Heart left ventricle (tissue), 16 donors: ENCODE measurements at places on chromosomes 1 and 21.

- H3K27me3 ChIP-seq, result no peaks in the 10 kb centered on the region
- no peak overlapping the region for H3K27ac ChIP-seq
- no peaks in the 10 kb centered on the region for H3K36me3 ChIP-seq
- H3K4me3 ChIP-seq, result no peak overlapping the region
- H3K4me1 ChIP-seq, result no peaks in the 10 kb centered on the region
These were observed 2.8 kb downstream of the STPG1 start for GRCh38 chr1:24410750-24411149.

DNA sequence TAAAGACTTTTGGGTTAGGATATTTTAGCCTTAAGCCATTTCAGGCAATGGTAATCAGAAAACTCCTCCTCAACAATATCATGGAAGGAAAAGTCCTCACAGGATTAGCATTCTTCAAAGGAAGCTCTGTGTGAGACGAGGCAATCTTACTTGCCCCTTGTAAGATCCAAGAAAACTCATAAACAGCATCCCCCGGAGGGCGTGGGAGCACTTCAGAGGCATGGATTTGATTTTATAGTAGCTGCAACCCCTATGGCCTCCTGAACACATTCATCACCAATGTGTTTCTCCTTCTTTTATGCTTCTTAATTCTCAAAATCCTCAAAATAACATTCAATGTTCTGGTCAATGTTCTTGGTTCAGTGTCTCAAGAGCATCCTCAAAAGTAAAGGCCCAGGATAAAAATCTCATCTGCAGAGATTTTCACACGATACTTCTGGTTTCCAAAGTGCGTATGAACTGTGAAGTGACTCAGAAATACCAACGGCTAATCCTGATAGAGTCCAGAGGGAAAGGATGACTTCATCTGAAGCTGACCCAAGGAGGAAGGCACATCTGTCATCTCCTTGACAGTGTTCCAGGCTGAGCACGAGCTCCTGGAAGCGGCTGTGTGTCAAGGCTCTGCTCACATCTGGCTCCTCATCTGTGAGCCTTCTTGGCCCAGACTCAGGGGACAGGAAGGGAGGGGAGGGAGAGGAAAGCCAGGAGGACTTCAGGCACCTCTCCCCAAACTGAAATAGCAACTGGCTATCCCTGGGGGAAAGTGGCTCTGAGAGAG lies 49.3 kb upstream of the PSEN2 start:
- no peak overlapping the region for H3K4me3 ChIP-seq
- H3K4me1 ChIP-seq, result peaks cover 35% of the 10 kb centered on the region
- peak overlapping the region; percentile 65 for H3K27ac ChIP-seq
- H3K27me3 ChIP-seq, result no peaks in the 10 kb centered on the region
- H3K36me3 ChIP-seq, result no peaks in the 10 kb centered on the region

DNA sequence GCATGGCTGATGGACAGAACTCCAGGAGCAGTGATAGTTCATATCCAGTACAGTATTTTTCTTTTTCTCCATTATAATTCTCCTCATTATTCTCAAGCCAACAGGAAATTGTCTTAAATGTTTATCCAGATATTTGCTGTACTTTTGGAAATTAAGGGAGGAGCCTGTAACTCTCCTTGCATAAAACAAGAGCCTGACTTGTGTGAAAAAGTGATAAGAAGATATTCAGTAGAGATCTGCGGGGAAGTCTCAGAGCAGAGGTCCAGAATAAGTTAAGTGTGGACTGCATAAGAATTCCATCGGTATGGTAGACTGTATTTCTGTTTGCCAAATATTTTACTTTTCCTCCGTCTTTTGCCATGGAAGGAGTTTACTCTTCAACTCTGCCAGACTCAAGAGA lies 70.2 kb downstream of the BACH1 start:
- no peaks in the 10 kb centered on the region for H3K27me3 ChIP-seq
- no peaks in the 10 kb centered on the region for H3K36me3 ChIP-seq

GRCh38 chr1:234781241-234782065 lies 171.5 kb upstream of the IRF2BP2 start:
- no peak overlapping the region for H3K27ac ChIP-seq
- H3K36me3 ChIP-seq, result no peaks in the 10 kb centered on the region
- H3K4me3 ChIP-seq, result no peak overlapping the region

- H3K4me3 ChIP-seq, result no peak overlapping the region
- H3K27me3 ChIP-seq, result no peaks in the 10 kb centered on the region
- peaks cover 14% of the 10 kb centered on the region for H3K4me1 ChIP-seq
- no peaks in the 10 kb centered on the region for H3K36me3 ChIP-seq
- no peak overlapping the region for H3K27ac ChIP-seq
- DNase-seq, result no peak
These were observed 15.6 kb downstream of the TGFBR3 start for GRCh38 chr1:91870322-91870721.

DNA sequence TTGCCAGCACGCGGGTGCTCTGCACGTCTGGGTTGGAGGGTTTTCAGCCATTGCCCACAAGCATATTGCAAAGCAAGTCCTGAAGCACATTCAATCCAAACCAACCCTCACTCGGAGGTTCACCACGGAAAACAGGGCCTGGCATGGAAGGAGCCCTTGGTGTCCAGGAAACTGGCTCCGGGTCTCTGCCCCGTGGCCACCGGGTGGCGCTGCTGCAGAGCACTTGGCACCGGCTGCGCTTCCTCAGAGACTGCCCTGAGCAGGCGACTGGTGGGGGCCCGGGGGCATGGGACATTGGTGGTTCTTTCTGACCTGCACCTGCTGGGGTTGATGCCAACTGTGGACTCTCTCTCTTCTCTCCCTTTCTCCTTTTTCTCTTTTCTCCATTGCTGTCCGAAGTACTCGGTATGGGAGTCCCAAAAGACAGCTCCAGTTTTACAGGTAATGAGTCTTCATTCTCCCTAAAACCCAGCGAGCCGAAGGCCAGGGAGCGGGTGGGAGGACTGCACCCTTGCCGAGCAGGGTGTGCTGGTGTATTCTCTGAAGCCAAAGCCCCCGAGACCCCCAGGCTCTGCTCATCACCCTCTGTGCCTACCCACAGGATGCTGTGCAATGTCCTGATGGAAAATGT lies 4.1 kb upstream of the KCNAB2 start:
- H3K4me3 ChIP-seq, result no peak overlapping the region
- no peaks in the 10 kb centered on the region for H3K36me3 ChIP-seq
- no peaks in the 10 kb centered on the region for H3K4me1 ChIP-seq
- no peak overlapping the region for H3K27ac ChIP-seq

GRCh38 chr1:98523256-98523655 lies 138.3 kb upstream of the SNX7 start:
- no peaks in the 10 kb centered on the region for H3K27me3 ChIP-seq
- H3K36me3 ChIP-seq, result no peaks in the 10 kb centered on the region
- DNase-seq, result no peak
- no peaks in the 10 kb centered on the region for H3K4me1 ChIP-seq
- H3K4me3 ChIP-seq, result no peak overlapping the region

DNA sequence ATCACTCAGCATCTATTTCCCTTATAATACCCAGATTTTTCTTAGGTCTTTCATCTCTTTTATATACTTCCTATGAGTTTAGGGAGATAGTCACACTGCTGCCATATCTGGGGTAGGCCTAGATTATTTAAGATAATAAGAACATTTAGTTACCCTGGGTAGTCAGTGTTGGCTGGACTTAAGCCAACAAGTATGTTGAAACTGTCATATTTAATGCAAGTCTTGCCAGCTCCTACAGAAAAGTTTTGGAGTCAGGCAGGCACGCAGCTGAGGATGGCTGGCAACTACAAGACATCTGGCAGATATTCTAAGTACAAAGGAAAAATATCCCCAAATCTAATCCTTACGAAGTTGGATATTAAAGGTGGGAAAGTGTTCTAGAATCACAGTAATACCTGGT lies 19.2 kb upstream of the DEPDC1 start:
- DNase-seq, result no peak
- no peaks in the 10 kb centered on the region for H3K27me3 ChIP-seq
- H3K36me3 ChIP-seq, result no peaks in the 10 kb centered on the region
- H3K27ac ChIP-seq, result no peak overlapping the region
- H3K4me1 ChIP-seq, result no peaks in the 10 kb centered on the region

DNA sequence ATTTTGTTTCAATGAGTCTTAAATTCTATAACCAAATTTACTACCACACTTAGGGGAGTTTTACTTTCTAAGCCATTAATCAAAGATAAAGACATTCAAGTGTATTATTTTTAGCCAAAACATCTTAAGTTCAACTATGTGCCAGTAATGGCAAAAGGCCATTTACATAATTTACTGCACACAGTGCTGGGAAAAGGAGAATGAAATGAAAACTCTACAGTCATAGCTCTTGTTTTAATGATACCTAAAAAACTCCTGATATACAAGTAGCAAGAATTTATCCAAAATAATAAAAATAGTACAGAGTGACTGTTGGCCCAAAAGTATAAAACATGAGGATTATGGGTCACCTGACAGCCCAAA lies 42.4 kb upstream of the C1orf198 start:
- no peak overlapping the region for H3K27ac ChIP-seq
- no peaks in the 10 kb centered on the region for H3K27me3 ChIP-seq
- DNase-seq, result no peak
- H3K4me1 ChIP-seq, result peaks cover 9% of the 10 kb centered on the region
- peaks cover 92% of the 10 kb centered on the region for H3K36me3 ChIP-seq

DNA sequence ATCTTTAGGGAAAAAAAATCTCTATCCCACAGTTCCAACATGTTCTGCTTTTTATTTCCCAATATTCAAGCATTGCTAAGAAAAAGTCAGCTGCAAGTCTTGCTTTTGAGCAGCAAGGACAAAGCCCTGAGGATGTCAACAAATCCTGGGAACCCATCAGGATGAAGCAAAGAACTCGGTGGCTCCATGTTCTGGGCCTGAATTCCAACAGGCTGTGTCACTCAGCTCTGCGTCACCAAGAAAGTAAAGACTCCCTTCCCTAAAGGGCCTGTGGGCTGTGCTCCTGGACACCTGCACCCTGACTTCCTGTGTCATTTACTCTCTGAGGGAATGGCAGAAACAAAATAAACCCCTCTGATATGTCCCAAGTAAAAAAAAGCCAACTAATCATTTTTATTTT lies 95.5 kb downstream of the TIAM1 start:
- no peaks in the 10 kb centered on the region for H3K4me1 ChIP-seq
- H3K36me3 ChIP-seq, result no peaks in the 10 kb centered on the region
- no peak overlapping the region for H3K27ac ChIP-seq
- H3K4me3 ChIP-seq, result no peak overlapping the region

DNA sequence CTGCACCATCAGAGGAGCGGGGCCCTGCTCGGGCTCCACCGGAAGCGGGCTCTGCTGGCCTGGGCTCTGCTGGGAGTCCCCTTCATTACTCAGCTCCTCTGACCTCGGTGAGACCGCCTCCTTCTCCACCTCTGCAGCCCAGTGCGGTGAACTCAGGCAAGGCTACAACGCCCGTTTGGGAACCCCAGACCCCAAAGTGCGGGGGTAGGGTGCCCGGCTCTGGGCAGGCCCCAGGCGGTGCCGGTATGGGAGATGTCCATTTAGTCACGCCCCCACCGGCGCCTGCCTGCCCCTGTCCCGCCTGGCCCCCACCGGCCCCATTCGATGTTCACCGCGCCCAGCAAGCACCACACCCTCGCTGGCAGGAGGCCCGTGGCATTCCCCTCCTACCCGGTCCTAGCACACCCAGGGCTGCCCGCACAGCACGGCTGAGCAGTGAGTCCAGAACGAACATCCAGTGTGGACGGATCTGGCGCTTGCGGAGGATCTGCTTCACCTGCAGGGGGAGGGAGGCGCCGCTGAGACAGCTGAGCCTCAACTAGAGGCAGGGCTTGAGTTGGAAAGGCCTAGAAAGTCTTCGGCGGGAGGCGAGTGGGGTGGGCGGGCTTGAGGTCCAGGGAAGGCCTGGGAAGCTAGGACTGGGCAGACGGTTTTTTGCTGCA lies 10.0 kb downstream of the MAP3K6 start:
- peak; percentile 25 for DNase-seq
- H3K4me1 ChIP-seq, result peaks cover 20% of the 10 kb centered on the region

DNA sequence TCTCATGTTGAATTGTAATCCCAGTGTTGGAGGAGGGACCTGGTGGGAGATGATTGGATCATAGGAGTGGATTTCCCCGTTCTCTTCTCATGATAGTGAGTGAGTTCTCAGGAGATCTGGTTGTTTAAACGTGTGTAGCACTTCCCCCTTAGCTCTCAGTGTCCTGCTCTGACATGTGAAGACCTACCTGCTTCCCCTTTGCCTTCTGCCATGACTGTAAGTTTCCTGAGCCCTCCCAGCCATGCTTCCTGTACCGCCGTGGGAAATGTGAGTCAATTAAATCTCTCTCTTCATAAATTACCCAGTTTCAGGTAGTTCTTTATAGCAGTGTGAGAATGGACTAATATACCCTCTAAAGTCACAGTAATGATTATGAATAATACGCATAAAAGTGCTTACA lies 248.4 kb upstream of the LRRC7 start:
- H3K27me3 ChIP-seq, result no peaks in the 10 kb centered on the region
- no peak overlapping the region for H3K27ac ChIP-seq
- H3K4me3 ChIP-seq, result no peak overlapping the region
- no peak for DNase-seq
- H3K36me3 ChIP-seq, result no peaks in the 10 kb centered on the region

GRCh38 chr1:243364866-243365265 lies 109.0 kb downstream of the SDCCAG8 start:
- no peaks in the 10 kb centered on the region for H3K27me3 ChIP-seq
- H3K4me1 ChIP-seq, result no peaks in the 10 kb centered on the region
- no peaks in the 10 kb centered on the region for H3K36me3 ChIP-seq

GRCh38 chr1:240134596-240134995 lies 42.9 kb downstream of the FMN2 start:
- H3K4me3 ChIP-seq, result no peak overlapping the region
- no peak overlapping the region for H3K27ac ChIP-seq
- no peaks in the 10 kb centered on the region for H3K27me3 ChIP-seq
- H3K36me3 ChIP-seq, result no peaks in the 10 kb centered on the region
- no peaks in the 10 kb centered on the region for H3K4me1 ChIP-seq
- DNase-seq, result no peak

GRCh38 chr1:218667781-218668516 lies 322.8 kb downstream of the TGFB2 start:
- no peaks in the 10 kb centered on the region for H3K27me3 ChIP-seq
- H3K4me1 ChIP-seq, result no peaks in the 10 kb centered on the region
- no peaks in the 10 kb centered on the region for H3K36me3 ChIP-seq

GRCh38 chr1:83615370-83615769 lies 383.6 kb downstream of the TTLL7 start:
- no peak for DNase-seq
- H3K27me3 ChIP-seq, result no peaks in the 10 kb centered on the region
- no peak overlapping the region for H3K4me3 ChIP-seq
- H3K27ac ChIP-seq, result no peak overlapping the region
- H3K36me3 ChIP-seq, result no peaks in the 10 kb centered on the region
